ENCODE measurements at places on chromosomes 12 and 14.

- peak; percentile 46 for DNase-seq
These were observed 1.3 kb downstream of the RNASE6 start for GRCh38 chr14:20782280-20782890.

DNA sequence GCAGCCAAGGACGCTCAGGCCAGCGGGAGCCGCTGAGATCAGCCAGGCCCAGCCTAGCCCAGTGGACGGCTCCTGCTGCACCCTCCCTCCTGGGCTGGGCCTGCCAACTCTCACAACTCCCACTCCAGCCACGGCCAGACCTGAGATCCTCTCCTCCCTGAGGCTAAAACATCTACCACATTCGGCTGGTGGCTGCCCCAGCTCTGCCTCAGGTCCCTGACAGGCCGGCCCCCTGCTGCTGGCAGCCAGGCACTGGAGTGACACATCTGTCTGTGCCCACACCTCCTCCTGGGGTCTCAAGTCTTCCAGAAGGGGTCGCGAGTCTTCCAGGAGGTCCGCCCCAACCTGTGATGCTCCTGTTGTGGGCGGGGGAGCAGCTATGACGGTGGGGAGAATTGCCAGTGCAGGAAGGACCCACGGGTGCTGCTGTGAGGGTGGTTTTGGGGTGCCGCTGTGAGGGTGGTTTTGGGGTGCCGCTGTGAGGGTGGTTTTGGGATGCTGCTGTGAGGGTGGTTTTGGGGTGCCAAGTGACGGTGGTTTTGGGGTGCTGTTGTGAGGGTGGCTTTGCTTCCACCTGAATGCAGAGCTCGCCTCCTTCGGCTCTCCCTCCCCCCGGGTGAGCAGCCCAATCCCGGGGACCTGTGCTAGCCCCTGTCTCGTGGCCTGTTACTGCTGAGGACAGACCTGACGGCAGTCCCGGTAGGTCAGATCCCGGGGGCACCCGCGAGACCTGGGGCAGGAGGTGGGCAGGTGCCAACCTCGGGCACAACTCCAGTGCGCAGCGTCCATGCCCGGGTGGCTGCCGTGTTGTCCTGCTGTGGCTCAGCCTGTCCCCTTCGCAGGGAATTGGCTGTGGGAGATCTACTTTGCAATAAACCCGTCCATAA is 27.5 kb upstream of the C14orf180 start:
- no peak for DNase-seq

- peak; percentile 81 for DNase-seq
These were observed 167.4 kb upstream of the HMGA2 start for GRCh38 chr12:65656891-65657351.

DNA sequence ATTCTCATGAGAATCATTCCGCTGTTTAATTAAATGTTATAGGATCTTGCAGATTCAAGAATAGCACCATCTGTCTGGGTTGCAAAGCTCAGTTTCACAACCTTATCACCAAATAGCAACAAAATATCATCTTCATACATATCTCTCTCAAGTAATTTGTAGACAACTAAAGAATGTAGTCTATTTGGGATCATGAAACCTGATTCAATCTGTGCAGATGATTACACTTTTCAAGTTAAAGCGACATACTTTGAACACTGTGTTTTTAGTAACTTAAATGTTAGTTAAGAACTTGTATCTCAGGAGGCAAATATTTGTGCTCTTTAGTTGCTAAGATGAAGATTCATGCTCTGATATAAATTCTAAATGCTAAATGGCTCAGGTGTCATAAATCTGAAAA is 14.8 kb downstream of the MED13L start:
- no peak for DNase-seq

DNA sequence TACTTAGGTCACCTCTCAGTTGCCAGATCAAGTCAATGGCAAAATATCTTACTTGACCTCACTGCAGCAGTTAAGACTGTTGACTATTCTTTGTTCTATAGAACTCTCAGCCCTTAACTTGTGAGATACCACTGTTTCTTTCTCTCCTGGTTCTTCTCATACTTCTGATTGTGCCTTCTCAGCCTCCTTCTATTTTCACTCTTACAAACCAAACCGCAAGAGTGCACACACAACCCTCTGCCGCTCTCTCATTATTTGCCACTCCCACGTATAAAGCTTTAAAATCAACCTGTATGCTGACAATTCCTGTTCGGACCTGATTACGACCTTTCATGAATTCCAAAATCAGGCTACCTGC is 4.5 kb downstream of the E2F7 start:
- DNase-seq = no peak

GRCh38 chr12:116537101-116537904 is 21.9 kb upstream of the MAP1LC3B2 start:
- peak; percentile 94 for DNase-seq

- DNase-seq = no peak
These were observed 75.7 kb downstream of the GTF2A1 start for GRCh38 chr14:81144824-81145603.

- DNase-seq = no peak
These were observed 18.3 kb upstream of the GXYLT1 start for GRCh38 chr12:42162965-42163364.

- DNase-seq = no peak
These were observed 46.3 kb downstream of the ADGRD1 start for GRCh38 chr12:131000000-131000486.

DNA sequence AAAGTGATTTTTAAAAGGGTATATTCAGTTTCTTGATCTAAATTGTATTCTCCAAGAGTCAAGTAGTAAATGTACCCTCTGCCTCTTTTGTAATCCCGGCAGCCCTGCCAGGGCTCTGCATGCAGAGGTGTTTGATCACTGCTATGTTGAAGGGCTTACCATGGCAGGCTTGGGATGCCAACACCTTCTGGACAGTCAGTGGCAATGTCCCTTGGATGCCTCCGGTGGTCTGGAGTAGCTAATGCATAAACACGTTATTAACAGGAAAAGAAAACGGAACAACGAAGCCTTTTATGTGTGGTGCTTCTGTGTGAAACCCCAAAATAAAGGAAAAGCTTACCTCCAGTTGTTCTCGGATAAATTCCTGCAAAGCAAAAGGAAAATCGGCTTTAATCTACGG is 19.9 kb downstream of the EIF2B2 start:
- DNase-seq = no peak

GRCh38 chr12:61355105-61355504 is 905.1 kb upstream of the USP15 start:
- DNase-seq = no peak

- DNase-seq = no peak
These were observed 92.9 kb upstream of the MAX start for GRCh38 chr14:65195042-65195719.

- peak; percentile 5 for DNase-seq
These were observed 29.3 kb upstream of the CPNE8 start for GRCh38 chr12:38934686-38935085.

DNA sequence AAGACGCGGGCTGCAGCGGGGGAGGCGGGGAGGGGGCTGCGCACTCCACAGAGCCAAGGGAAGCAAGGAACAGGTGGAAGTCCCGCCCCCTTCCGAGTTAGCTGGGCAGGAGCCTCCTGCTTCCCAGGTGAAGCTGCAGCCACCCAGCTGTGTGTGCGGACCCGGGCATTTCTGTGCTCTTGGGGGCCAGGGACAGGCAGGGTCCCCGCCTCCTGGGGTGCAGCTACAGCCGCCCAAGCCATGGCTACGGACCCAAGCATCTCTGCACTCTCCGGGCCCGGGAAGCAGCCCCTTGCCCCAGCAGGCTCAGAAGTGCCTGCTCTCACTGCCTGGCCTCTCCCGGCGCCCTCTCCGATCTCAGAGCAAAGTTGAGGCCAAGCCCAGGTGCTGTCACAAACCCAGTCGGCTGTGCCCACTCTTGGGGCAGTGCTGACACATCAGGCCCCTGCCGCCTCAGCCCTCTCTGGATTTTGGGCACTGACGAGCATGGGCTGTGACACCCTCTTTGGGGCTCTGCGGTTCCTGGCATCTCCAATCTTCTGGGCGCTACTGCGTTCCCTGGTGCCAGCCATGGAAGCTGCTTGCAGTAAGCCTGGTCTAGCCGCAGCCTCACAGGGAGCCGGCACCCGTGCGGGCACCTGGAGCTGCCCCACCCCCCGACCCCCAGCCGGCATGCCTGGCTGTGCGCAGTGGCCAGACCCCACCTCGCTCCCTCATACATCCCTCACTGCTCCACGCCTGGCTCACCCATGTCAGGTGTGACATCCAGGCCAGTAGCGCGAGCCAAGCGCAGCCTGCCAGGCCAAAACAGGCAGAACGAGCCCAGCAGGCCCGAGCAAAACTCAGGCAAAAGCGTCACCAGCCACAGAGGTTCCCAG is 8.5 kb upstream of the MGAT4C start:
- DNase-seq = no peak

GRCh38 chr12:49079793-49080192 is 10.0 kb upstream of the RHEBL1 start:
- DNase-seq = no peak

DNA sequence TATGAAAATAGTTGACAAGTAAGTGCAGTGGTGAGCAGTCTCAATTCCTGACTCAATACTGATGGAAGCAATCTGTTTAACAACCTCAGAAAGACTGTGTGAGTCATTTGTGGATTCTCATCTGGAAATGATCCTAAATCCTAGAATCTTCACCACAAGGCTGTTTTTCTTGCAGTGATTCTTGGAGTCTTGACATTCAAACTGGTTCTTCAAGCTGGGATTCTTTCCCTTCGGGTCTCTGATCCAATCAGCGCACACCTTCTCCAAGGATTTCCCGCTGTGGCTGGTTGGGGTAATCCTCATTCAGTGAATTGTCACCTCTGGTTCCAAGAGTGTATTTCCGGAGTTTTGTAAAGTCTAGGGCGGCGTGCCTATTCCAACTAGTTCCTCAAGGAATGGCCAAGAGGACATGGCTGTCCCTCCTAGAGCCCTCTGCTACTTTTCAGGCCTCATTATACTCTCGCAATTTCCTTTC is 37.7 kb upstream of the FOXJ2 start:
- peak; percentile 55 for DNase-seq

DNA sequence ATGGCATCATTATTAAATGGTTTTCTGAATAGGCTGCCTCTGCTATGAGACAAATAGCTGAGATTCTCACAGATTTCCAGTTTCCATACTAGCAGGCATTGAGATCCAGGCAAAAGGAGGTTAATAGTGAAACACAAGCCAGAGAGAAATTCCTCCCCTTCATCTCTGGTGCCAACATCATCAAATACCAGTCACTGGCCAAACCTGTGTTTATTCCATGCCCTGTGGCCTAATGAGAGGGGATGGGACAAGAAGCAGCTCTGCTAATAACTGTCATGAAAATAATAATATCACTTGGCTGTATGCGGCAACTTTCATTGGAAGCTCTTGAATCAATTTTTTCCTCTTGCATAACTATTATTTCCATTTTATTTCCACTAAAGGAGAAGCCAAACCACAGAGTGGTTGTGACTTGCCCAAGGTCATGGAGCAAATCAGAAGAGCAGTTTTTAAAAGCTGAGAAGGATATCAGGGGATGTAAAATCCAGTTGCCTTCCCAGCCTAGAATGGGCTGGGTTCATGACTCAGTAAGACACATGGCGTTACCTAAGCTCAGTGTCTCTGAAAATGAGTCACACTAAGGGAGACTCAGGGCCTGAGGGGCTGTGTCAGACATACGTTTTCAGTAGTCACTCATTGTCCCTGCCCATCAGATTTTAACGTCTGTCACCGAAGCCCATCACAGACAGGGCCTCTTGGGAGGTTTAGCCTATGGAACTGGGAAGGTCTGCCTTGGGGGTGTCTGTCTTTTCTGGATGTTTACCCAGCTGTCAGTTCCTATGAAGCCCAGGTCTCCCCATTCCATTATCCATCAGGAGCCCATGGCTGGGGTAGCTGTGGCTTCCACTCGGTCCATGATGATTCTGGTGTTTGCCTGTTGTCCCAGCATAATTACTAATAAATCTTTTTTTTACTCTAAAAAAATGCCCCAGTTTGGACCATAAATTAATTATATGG is 208.8 kb upstream of the EEA1 start:
- DNase-seq = peak; percentile 84

DNA sequence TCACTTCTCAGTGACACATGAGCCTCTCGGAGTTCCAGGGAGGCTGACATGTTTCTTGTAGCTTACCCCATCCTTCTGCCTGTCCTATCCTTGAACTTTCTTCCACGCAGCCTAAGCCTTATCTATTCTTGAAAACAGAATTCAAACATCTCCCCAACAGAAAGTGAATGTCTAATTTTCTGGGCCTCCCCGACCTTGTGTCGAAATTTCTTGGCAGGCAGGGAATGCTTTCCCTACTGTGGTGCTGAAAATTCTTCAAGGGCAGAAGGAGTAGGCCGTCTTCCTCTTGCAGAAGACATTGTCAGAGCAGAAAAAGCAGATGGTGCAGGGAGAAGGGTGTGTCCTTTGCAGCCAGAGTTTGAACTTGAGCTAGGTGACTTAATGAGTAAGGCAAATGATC is 63.0 kb upstream of the TCL1B start:
- DNase-seq = no peak

GRCh38 chr12:13509740-13510139 is 313.2 kb downstream of the EMP1 start:
- DNase-seq = no peak

- no peak for DNase-seq
These were observed 1.2 kb upstream of the PRIMA1 start for GRCh38 chr14:93789228-93790130.

DNA sequence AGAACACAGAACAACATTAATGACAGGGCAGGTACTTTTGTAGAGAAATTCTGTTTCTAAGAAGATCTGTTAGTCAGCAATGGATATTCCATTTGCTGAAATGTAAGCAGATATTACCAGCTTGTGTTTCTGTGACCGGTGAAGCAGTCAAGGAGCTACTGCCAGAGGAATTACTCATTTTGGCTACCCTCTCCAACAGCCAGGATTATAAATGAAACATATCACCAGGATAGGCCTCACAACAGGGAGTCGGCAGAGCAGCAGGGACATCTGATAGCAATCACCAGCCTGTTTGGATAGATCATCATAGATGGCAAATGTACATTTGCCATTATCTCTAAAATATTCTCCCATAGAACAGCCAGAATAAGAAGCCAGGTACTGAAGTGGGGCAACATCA is 440.7 kb downstream of the KCNH5 start:
- no peak for DNase-seq

- DNase-seq = peak; percentile 96
These were observed at the start of gene ULK1 for GRCh38 chr12:131894313-131894860. Gene ULK1 (plus strand): TSS chr12:131894622. CDS start chr12:131895002, 380 bp downstream.

DNA sequence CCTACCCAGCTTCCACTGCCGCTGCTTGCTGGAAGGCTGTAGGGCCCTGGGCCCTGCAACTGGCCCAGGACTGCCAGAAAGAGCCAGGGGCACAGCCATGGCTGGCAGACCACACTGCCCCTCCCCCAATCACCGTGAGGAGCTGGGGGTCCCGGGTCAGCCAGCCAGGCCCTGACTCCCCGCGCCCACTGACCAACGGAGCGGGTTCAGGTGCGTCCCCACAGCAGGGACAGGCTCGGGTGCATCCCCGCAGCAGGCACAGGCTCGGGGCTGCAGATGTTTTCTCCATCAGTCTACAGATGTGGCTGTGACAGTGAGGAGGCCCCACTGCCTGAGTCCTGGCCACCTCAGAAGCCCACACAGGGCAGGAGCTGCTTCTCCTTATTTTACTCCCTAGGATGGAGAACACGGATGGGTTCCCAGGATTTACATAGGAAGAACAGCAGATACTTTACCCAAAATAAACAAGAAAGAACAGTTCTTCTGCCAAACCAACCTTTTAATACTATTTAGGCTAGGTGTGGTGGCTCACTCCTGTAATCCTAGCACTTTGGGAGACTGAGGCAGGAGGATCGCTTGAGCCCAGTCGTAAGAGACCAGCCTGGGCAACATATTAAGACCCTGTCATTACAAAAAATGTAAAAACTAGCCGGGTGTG is 61.1 kb downstream of the TESC start:
- DNase-seq = no peak
